Activated T-helper 2 cell treated with anti-CD3 and anti-CD28 coated beads, Interferon-gamma antibody, Interleukin-2, Interleukin-4, amounts not matched to agents 10 μg/mL and 5 μg/mL and 100 μg/mL, durations not matched to agents 14 hours and 24 hours and 36 hours (primary cell): ENCODE measurements at places on chromosomes 7 and 10. TPM values are rescaled to one million over a fixed set of nuclear protein-coding genes. Genes with fewer than 3 reads are reported as not detected.
A peak's percentile ranks its signal among the peaks of the same experiment; 100 is the strongest.

- DNase-seq = no peak
Observed at GRCh38 chr10:76769582-76769981, 868.0 kb downstream of the KCNMA1 start.

- no peak for DNase-seq
Observed at GRCh38 chr10:99337311-99337811, 8.2 kb downstream of the CNNM1 start.

- DNase-seq = no peak
Observed at GRCh38 chr7:132453826-132454225, 122.4 kb downstream of the PLXNA4 start.

The TMEM140 gene
- 3.0 and 4.8 TPM in 2 replicates for total RNA-seq

- no peak for DNase-seq
Observed at GRCh38 chr7:92740700-92741126, 95.7 kb downstream of the CDK6 start.

The CPA2 gene
- total RNA-seq = 0.14 TPM in 1 of 2 replicates, not detected in the other

GRCh38 chr10:112564337-112564736 lies 117.3 kb downstream of the VTI1A start:
- DNase-seq = no peak

DNA sequence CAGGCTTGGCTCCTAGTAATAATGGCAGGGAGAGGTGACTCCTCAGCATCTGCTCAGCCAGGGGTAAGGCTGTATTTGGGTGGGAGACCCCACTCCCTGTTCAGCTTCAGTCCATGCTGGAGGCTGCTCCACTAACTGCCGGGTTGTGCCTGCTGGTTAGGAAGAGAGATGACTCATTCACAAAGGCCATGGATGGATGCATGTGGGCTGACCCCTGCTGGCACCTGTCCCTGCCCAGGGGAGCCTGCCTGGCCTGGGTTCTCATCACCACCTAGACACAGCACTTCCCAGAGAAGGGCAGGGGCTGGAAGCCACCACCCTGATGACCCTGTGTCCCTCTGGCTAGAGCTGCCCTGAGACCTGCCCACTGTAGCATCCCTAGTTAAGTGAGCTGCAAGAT lies 59.0 kb downstream of the VSTM4 start:
- no peak for DNase-seq

DNA sequence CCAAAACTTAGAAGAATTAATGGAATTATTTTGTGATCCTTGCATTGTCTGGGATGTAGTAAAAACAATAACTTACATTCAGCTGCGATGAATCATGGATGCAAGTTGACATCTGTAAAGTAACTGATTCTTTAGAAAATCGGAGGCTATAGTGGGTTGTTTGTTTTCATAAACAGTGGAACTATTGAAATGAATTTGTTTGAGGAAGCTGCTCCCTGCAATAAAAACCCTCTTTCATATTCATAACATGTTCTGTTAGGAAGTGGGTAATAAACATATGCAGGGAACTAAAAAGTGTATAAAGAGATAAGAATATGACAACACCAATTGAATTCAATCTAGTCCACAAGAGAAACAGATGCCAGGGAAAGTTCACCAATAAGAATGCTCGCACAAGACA lies 53.6 kb downstream of the AGMO start:
- DNase-seq = no peak

- DNase-seq = no peak
Observed at GRCh38 chr10:14602807-14603533, 171.7 kb downstream of the FAM107B start.

GRCh38 chr10:6221971-6222751 lies 19.4 kb downstream of the PFKFB3 start:
- DNase-seq = no peak

DNA sequence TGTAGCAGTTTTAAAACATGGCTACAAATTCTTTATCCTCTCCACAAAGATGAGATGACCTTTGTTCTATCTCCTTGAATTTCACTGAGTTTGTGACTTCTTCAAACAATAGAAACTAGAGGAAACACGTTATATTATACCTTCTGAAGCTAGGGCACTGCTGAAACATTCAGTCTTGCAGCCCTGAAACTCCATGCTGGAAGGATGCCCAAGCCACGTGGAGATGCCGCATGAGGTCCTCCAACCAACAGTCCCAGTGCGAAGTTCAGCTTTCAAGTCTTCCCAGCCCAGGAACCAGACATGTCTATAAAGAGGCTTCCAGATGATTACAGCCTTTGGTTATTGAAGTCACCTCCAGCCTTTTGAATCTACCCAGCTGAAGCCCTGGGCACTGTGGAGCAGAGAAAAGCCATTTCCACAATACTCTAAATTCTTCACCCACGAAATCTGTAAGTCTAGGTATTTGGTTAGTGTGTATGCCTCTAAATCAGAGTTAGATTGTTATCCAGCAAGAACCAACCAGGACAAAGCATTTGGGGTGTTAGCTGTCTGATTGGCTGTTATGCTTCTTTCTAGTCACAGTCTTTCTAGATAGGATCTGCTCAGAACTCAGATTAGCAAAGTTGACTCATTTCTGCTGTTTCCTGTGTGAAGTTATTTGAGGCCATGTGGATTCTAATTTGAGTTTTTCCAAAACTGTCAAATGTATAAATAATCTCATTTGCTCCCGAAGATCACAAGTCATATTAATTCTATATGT lies 186.5 kb upstream of the TMEM72 start:
- no peak for DNase-seq

DNA sequence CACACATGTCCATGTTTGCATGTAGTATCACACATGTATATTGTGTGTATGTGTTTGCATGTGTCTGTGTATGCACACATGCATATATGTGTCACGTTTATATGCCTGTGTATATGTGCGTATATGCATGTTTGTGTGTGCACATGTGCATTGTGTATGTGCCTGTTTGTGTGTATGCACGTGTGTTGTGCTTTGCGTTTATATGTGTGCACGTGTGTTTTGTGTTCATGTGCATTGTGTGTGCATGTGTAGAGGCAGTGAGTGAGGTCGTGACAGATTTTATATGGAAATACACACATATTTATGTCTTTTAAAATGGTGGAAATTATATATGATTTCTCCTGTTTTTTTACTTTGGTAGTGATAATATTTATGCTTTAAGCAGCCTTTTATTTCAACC lies 41.2 kb downstream of the ADARB2 start:
- no peak for DNase-seq

DNA sequence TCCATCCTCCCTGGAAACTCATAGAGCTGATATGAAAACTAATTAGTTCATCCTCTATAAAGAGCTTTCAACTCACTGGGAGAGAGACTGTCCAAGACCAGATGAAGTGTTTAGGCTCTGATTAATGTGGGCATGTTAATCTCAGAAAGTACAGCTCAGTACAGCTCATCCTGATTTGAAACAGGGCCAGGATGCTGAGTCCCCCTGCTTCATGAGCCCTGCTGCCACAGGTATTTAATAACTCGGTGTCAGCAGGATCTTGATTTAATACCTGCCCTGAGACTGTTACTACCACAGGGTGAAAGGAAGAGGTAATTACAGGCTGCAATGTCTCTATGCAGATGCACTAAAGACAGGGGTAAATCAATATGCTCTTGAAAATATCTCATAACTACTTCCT lies 10.8 kb downstream of the LMOD2 start:
- DNase-seq = no peak

DNA sequence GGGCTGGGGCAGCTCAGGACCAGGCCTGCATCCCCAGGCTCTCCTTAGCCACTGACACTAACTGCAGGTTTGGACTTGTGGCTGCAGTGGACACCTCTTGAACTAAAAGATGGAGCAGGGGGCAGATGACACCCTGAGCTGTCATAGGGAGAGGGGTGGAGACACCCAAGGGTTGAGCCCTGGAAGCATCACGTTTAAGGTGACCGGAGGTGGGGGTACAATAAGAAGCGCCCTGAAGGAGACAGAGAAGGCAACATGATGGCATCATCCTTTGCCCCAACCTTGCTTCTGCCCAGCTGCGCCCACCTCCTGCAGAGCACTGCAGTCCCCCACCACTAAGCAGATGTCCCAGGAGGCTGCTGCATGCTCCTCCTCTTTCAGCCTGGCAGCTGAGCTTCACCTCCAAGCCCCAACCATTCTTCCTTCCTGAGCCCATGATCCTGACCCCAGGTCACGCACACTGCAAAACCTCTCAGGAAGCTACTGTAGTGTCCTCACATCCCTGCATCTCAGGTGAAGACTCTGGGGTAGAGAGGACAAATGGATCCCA lies 25.5 kb downstream of the OGDHL start:
- DNase-seq = no peak

DNA sequence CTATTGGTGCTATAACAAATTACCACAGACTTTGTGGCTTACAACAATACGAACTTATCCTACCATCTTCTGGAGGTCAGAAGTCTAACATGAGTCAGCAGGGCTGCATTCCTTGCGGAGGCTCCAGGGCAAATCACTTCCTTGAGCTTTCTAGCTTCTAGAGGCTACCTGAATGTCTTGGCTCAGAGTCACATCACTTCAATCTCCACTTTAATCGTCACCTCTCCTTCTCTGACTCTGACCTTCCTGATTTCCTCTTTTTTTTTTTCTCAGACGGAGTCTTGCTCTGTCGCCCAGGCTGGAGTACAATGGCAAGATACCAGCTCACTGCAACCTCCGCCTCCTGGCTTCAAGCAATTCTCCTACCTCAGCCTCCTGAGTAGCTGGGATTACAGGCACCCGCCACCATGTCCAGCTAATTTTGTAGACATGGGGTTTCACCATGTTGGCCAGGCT lies 44.6 kb upstream of the ANAPC16 start:
- no peak for DNase-seq

The C10orf95 gene
- 0.32 TPM in 1 of 2 replicates, not detected in the other for total RNA-seq

The GIMAP8 gene
- total RNA-seq = 6.1 and 7.0 TPM in 2 replicates

GRCh38 chr7:130228840-130229502 lies 21.3 kb downstream of the SSMEM1 start:
- DNase-seq = no peak

GRCh38 chr10:54139819-54140428 lies 661.1 kb downstream of the PCDH15 start:
- DNase-seq = no peak

DNA sequence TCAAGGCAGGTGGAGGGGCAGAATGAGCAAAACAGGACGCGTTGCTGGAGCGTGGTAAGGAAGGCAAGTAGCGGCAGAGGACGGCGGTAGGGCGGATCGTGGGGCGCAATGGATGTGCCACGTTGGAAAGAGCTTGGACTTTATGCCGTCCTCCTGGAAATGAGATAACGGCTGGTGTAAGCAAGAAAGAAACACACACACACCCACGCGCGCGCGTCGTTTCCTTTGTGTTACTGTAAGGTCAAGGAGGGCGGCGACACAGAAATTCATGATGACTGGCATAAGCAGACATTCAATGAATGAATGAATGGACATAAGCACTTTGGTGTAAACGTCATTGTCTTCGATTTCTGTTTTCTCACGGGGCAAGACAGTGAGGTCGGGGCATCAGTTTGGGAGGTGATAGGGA lies 683 bp upstream of the ENTPD7 start:
- peak; percentile 24 for DNase-seq
